CD4-positive, alpha-beta T cell treated with Interleukin-1 beta for 1 hour (primary cell): ENCODE measurements at places on chromosomes 2 and 18.

- no peak for DNase-seq
Measured at GRCh38 chr2:165055082-165055851, 99.9 kb upstream of the SLC38A11 start.

GRCh38 chr2:48069769-48070168, 163.5 kb upstream of the FBXO11 start:
- no peak for DNase-seq

DNA sequence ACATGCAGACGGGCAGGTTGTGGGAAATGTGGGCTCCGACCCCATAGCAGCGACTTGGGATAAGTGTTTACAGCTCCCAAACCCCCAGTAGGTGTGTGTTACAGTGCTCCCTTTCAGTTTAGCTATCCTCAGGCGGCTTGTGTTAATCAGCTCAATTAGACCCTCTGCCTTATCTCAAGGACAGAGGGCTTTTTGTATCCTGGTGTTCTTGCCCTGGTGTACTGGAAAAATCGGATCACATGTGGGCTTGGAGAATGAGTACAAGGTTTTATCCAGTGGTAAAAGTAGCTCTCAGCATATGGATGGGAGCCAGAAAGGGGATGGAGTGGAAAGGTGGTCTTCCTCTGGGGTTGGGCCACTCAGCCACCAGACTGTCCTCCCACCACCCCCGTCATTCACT, 264.7 kb upstream of the SYT4 start:
- no peak for DNase-seq

GRCh38 chr2:137255990-137256389, 490.6 kb downstream of the THSD7B start:
- no peak for DNase-seq

- DNase-seq, result no peak
Measured at GRCh38 chr2:60661073-60661738, 94.9 kb upstream of the PAPOLG start.

GRCh38 chr2:63772061-63772460, 69.6 kb upstream of the UGP2 start:
- no peak for DNase-seq
